ENCODE measurements at places on chromosomes 11 and 22.

- no peak for DNase-seq
These were observed 253.0 kb upstream of the CCDC179 start for GRCh38 chr11:23112987-23113886.

- no peak for DNase-seq
These were observed 419.2 kb downstream of the TENM4 start for GRCh38 chr11:79021601-79022000.

DNA sequence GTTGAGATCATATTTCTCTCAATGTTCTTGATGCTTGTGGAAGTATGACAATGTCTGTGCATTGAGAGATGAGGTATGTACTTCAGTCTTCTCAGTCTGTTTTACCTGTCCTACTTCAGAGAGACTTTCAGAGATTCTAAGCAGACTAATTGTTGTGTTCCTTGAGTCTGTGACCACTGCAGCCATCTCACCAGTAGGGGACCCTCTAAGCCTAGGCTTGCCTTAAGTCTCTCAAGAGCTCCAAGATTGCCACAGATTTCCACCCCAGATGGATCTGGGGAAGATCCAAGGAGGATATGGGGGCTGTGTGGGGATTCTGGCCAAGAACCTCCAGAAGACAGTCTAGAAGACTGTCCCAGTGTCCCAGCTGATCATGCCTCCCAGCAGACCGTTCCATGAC lies 179.9 kb upstream of the PLET1 start:
- DNase-seq = no peak

- peak; percentile 54 for DNase-seq
These were observed 36.6 kb downstream of the GAS2 start for GRCh38 chr11:22703040-22703439.

DNA sequence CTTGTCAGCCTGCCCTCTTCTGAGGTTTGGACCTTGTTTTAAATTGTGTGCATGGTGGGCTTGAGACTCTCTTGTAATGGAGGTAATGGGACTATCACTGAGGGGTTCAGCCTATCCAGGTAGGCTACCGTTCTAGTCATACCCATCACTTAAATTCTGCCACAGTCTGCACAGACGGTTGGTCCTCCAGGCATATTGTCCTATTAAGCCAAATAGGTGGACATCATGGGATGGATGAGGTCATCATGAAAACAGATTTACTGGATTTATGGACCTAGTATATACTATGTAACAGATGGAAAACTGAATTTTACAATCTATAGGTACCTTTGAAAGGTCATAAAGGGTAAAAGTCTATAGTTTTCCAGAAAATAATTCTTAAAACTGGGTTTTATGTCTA lies 9.1 kb upstream of the RBM4 start:
- no peak for DNase-seq

DNA sequence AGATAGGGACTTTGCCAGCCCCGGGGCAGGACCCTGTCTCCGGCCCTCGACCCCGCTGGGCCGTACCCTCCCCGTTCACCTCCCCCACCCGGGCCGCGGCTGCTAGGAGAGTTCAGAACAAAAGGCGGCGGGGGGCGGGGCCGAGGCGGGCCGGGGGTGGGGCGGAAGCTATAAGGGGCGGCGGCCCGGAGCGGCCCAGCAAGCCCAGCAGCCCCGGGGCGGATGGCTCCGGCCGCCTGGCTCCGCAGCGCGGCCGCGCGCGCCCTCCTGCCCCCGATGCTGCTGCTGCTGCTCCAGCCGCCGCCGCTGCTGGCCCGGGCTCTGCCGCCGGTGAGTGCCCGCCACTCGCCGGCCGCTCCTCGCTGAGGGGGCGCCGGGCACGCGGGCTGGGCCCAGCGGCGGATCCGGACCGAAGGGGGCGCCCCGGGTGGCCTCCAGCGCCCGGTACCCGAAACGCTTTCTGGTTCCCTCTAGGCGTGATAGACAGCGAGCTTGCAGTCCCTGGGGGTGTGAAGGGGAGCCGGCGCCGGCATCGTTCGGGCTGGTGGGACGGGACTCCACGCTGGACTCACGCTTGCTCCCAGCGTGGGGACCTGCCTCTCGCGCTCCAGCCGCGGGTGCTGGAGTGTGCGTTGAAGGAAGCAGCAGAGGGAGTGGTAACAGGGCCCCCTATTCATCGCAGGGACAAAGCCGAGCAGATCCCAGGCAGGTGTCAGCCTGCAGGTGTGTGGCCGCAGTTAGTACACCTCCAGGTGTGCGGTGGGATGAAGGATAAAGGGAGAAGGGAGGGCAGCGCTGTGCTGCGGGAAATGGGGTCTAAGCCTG lies at the start of gene MMP11:
MMP11 (plus strand) TSS at position 201 of the 825 bp plus-strand sequence; CDS start at position 223, 22 bp downstream.
- DNase-seq = no peak

DNA sequence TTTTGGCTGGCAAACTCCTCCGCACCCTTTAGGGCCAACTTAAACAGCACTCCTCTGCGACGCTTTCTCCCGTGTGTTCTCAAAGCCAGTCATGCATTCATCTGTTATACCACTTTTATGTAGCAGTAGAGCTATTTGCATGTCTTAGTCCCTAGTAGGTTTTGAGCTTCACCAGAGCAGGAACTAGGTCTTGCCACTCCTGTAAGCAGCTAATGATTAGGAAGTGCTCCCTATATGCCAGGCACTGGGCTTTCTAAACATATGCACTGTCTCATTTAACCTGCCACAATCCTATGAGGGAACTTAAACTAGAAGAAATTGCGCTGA lies 180.8 kb downstream of the DBX1 start:
- no peak for DNase-seq

DNA sequence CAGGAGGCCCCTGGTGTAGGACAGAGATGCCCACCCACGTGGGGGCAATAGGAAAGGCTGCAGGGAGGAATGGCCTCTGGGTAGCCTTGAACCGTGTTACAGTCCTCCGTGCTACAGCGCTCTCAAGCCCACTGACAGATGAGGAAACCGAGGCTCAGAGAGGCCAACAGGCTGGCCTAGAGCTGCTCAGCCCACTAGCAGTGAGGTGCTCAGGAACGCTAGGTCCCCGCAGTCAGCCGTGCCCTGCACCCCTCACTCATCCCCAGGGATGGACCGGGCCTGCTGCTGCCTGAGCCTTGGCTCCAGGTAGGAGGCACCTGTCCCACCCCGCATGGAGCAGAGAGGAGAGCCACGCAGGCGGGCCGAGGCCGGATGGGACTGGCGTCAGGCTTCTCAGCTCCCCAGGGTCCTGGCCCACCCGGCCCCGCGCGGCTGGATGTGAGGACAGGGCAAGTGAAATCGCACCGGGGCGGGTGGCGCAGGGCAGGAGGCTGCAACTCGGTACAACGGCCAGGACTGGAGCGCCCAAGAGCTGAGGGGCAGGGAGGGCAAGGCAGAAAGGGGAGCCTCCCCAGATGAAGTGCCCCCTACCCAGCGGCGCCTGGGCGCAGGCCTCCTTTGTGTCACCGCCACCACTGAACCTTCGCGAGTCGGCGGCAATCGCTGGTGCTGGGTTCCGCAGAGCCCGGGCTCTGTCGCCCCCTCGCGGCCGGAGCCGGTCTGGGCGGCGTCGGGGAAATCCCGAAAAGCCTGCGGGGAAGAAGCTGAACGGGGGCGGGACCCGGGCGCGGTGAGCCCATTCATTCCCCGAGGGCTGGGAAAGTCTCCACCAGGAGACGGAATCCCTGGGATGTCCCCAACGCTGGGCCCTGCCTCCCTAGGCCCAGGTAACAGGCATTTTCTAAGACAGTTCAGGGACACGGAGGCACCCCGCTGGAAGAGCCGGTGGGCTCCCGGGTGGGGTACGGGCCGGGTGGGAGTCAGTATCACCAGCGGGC lies 8.4 kb upstream of the SLC2A11 start:
- DNase-seq = peak; percentile 39

DNA sequence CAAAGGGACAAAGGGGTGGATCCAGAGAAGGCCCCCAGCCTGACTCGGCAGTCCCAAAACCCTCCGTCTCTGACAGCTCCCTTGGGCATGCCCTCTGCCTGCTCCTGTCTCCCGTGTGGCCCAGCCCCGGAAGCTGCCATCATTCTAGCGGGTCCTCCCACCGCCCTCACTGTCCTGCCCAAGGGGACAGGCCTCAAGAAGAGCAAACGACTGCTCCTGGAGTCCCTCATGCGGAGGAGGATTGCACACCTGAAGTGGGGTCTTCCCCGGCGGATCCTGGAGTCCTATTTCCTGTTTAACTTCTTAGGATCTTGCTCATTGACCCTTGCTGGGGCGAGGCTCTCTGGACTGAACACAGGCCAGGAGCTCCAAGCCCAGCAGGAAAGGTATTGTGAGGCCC lies 2.6 kb upstream of the MEI1 start:
- no peak for DNase-seq

DNA sequence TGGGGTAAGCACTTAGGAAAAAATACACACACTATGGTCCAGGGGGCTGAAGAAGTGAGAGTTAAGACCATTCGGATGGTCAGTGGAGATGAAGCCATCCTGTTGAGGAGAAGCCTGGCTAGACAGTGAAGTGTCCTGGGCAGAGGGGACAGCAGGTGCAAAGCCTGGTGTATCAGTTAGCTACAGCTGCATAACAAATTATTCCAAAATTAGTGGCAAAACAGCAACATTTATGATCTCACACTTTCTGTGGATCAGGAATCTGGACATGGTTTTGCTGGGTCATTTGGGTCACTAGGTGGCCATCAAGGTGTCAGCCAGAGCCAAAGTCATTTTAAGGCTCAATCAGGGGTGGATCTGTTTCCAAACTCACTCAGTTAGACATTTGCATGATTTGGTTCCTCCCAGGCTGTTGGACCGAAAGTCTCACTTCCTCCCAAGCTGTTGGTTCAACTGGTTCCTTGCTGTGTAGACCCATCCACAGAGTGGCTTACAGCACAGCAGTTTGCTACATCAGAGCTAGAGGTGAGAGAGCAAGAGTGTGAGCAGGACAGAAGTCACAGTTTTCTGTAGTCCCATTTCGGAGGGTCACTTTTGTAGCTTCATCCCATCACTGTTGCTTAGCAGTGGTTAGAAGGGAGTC lies 80.1 kb upstream of the ALX4 start:
- DNase-seq = no peak

GRCh38 chr11:132075447-132075846 lies 705.0 kb downstream of the NTM start:
- DNase-seq = no peak

GRCh38 chr22:44209343-44209742 lies 28.6 kb downstream of the PARVG start:
- no peak for DNase-seq

GRCh38 chr11:75022759-75023396 lies 34.1 kb downstream of the NEU3 start:
- peak; percentile 45 for DNase-seq

- DNase-seq = no peak
These were observed 215.5 kb downstream of the BUD13 start for GRCh38 chr11:116557282-116557681.

DNA sequence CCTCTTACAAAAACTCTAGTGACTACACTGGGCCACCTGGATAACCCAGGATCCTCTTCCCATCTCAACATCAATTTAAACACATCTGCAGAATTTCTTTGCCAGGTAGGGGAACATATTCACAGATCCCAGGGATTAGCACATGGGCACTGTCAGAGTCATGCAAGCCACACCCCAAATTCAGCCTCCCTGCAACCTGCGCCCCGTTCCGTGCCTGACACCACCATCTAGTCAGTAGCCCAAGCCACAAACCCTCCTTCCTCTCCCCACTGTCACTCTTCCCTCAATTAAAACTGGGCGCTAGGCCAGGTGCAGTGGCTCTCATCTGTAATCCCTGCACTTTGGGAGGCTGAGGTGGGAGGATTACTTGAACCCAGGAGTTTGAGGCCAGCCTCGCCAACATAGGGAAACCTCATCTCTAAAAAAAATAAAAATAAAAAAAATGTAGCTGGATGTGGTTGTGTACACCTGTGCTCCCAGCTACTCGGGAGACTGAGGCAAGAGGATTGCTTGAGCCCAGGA lies 6.4 kb downstream of the FADD start:
- no peak for DNase-seq

- no peak for DNase-seq
These were observed 104.5 kb downstream of the EFCAB6 start for GRCh38 chr22:43707648-43708047.

GRCh38 chr11:119999220-119999619 lies 138.7 kb downstream of the TRIM29 start:
- DNase-seq = no peak

GRCh38 chr22:26953012-26953883 lies 295.9 kb downstream of the MIAT start:
- DNase-seq = no peak

- no peak for DNase-seq
These were observed 11.0 kb upstream of the CCDC34 start for GRCh38 chr11:27373856-27374602.

DNA sequence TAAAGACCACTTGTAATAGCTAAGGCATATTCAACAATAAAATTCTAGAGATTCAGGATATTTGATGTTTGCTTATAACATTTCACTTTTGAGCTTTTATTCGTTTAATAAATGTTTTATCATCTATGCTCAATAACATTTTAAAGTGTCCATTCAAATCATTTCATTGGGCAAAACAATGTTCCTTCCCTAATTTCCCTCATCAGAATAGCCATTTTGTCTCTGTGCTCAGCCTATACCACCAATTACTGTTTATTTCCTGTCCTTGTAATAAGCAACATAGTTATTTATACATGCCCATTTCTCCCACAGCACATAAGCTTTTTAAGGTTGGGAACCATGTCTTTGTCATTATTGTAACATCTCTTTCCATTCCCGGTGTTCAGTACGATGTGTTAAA lies 1.3 kb upstream of the SC5D start:
- no peak for DNase-seq

DNA sequence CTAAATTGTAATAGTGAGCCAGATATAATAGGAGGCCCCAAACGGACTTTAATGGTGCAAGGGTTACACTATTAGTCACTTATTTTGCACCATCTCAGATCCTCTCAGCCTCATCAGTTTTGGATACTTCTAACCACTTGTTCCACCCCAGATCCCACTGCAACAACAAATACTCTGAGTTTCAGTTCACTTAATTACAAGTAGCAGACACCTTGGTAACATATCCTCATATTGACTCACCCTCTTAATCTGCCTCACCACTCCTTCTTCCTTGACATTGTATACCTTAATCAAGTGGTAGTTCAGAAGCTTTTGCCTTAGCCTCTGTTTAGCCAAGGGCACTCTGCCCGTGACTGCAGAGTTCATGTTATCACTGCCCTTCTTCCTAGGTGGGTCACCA lies 256.1 kb upstream of the UBASH3B start:
- no peak for DNase-seq

DNA sequence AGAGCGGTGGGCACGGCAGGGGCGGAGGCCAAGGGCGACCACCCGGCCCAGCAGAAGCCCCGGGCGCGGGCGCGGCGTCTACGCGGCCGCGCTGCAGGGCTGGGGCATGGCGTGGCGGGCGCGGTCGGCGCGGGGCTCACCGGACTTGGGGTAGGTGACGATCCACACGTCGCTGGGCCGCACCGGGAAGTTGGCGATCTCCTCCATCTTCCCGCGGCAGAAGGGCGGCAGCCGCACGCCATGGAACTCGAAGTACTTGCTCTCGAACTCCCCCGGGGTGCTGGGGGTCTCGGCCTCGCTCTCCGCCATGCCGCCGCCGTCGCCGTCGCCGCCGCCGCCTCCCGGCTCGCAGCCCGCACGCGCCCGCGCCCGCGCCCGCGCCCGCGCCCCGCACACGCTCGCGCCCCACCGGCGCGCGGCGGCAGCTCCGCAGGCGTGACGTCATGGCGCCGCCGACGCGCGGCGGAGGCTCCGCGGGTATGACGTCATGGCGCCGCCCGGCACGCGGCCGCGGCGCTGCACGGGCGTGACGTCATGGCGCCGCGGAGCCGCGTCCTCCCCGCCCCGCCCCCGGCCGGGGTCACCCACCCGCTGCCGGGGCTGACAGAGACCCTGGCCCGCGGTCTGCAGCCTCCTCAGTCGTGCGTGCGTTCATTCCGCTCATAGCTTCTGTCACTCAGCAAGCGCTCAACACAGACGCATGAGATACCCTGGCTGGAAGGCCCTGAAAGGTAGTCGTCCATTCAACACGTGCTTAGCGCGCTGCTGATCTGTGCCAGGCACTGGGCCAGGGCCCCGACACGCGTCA lies at the start of gene SULT4A1:
SULT4A1 (minus strand) TSS at position 440 of the 808 bp plus-strand sequence; CDS start at position 309, 131 bp downstream.
- DNase-seq = no peak
